ENCODE measurements at places on chromosomes 6 and 20. TPM values are rescaled to one million over a fixed set of nuclear protein-coding genes. Genes with fewer than 3 reads are reported as not detected.

DNA sequence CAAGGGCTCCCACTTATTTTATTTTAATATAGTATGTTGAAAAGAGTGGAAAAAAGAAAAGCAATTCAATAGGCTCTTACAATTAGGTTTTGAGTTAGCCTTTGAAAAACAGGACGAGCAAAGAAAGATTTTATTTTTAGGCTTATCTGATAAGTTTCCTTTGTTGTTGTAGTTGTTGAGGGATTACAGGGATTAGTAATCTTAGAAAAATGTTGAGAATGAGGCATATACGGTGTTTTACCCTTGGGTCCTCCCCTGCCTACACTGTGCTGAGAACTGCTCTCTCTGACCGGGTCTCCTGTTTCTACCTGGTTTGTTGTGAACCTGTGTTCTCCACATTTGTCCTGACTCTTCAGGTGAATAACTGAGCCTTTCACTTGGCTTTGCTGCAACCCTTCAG lies 16.7 kb downstream of the TRAPPC3L start:
- DNase-seq = no peak
- H3K27ac ChIP-seq = peak overlapping the region; percentile 58
- H3K36me3 ChIP-seq = no peaks in the 10 kb centered on the region
- H3K4me1 ChIP-seq = peaks cover 36% of the 10 kb centered on the region
- H3K27me3 ChIP-seq = no peaks in the 10 kb centered on the region

- H3K27me3 ChIP-seq = peaks cover 3% of the 10 kb centered on the region
- no peaks in the 10 kb centered on the region for H3K4me1 ChIP-seq
- no peaks in the 10 kb centered on the region for H3K36me3 ChIP-seq
- H3K27ac ChIP-seq = no peak overlapping the region
These were observed 51.9 kb upstream of the EDN1 start for GRCh38 chr6:12238219-12238618.

- H3K27me3 ChIP-seq = no peaks in the 10 kb centered on the region
- no peak overlapping the region for H3K4me3 ChIP-seq
- peak overlapping the region; percentile 30 for H3K27ac ChIP-seq
- peaks cover 45% of the 10 kb centered on the region for H3K4me1 ChIP-seq
- DNase-seq = no peak
- H3K36me3 ChIP-seq = peaks cover 63% of the 10 kb centered on the region
These were observed 20.0 kb downstream of the TBC1D7 start for GRCh38 chr6:13308332-13308731.

GRCh38 chr20:58606184-58606583 lies 44.9 kb upstream of the STX16 start:
- no peak overlapping the region for H3K4me3 ChIP-seq
- peaks cover 37% of the 10 kb centered on the region for H3K27me3 ChIP-seq
- no peaks in the 10 kb centered on the region for H3K4me1 ChIP-seq
- no peak overlapping the region for H3K27ac ChIP-seq

DNA sequence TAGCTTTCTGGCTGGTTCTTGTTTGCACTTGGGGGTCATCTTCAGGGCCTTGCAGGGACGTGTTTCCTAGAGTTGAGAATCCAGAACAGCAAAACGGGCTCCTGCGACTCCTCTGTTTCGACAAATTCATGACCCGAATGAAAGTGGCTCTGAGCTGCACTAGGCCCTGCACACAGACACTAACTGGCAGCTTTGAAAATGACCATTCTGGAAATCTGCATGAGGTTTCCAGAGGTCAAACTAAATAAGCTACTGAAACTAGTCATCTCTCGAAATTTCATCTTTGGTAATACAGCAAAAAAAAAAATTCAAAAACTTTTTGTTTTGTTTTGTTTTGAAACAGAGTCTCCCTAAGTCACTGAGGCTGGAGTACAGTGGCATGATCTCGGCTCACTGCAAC lies 15.5 kb upstream of the BMP7 start:
- DNase-seq = no peak
- no peak overlapping the region for H3K4me3 ChIP-seq
- no peaks in the 10 kb centered on the region for H3K36me3 ChIP-seq
- no peak overlapping the region for H3K27ac ChIP-seq

- H3K36me3 ChIP-seq = no peaks in the 10 kb centered on the region
- no peak overlapping the region for H3K27ac ChIP-seq
- H3K27me3 ChIP-seq = peaks cover 11% of the 10 kb centered on the region
- H3K4me3 ChIP-seq = no peak overlapping the region
- H3K4me1 ChIP-seq = no peaks in the 10 kb centered on the region
- DNase-seq = no peak
These were observed 174.9 kb upstream of the GGTLC1 start for GRCh38 chr20:24163506-24163905.

GRCh38 chr6:16969699-16970655 lies 131.9 kb upstream of the STMND1 start:
- no peak overlapping the region for H3K27ac ChIP-seq
- H3K27me3 ChIP-seq = peaks cover 48% of the 10 kb centered on the region
- peaks cover 1% of the 10 kb centered on the region for H3K4me1 ChIP-seq
- no peaks in the 10 kb centered on the region for H3K36me3 ChIP-seq

DNA sequence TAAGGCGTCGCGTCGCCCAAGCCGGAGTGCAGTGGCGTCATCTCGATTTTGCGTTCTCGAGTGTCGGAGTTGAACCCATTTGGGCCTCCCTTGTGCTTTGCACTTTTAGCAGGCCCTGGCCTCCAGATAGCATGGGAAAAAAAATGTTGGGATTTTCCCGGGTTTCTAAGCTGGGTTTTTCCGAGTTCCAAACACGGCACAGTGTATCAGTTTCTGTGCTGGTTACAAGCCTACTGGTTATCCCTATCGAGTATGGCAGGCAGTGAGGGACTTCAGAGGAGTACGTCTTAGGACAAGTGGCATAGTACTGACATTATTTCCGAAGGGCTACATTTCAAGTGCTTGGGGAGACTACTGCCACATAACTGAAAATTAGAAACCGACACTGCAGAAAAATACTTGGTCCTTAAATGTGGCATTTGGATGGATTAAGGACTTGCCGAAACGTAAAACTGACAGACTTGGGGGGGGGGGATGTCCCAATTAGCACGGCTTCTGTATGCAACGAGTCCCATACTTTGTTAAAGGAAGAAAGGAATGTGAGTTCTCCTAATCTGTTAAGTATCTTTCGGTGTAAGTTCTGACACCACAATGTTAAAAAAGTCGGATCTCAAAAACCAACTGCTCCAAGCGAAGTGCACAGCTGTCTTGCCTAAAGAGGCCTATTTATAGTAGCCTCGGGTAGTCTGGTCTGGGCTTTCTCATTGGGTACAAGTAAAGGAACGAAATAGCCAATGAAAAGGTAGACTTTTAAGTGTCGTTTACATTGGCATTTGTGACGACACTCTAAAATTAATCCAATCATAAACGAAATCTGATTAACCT lies 70.2 kb downstream of the HFE start:
- H3K36me3 ChIP-seq = no peaks in the 10 kb centered on the region
- no peaks in the 10 kb centered on the region for H3K27me3 ChIP-seq

GRCh38 chr20:38195521-38195920 lies 30.5 kb upstream of the TGM2 start:
- H3K27me3 ChIP-seq = no peaks in the 10 kb centered on the region
- H3K36me3 ChIP-seq = no peaks in the 10 kb centered on the region
- no peak overlapping the region for H3K27ac ChIP-seq
- no peak overlapping the region for H3K4me3 ChIP-seq
- H3K4me1 ChIP-seq = peaks cover 32% of the 10 kb centered on the region
- no peak for DNase-seq

- H3K27ac ChIP-seq = no peak overlapping the region
- H3K4me1 ChIP-seq = peaks cover 83% of the 10 kb centered on the region
- no peak for DNase-seq
- no peaks in the 10 kb centered on the region for H3K36me3 ChIP-seq
- H3K4me3 ChIP-seq = no peak overlapping the region
- no peaks in the 10 kb centered on the region for H3K27me3 ChIP-seq
These were observed 9.7 kb downstream of the TOP1 start for GRCh38 chr20:41038149-41038877.

DNA sequence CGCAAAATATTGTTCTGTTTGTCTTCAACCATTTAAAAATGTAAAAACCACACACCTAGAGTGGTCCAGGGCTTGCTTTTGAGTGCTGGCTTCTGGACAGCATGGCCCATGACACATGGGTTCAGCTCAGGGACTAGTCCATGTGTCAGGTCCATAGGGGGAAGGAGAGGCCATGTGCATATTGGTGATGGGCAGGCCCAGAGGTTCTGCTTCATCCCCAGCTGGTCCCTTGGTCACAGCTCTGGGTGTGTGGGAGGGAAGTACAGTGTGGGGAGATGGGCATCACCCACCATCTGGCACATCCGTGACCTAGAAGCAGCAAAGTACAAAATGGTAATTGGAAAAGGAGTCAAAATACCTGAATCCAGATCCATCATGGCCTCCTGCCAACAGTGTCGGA lies 50.7 kb downstream of the STK35 start:
- peak overlapping the region; percentile 66 for H3K27ac ChIP-seq
- no peak overlapping the region for H3K4me3 ChIP-seq
- peaks cover 20% of the 10 kb centered on the region for H3K4me1 ChIP-seq
- no peak for DNase-seq

DNA sequence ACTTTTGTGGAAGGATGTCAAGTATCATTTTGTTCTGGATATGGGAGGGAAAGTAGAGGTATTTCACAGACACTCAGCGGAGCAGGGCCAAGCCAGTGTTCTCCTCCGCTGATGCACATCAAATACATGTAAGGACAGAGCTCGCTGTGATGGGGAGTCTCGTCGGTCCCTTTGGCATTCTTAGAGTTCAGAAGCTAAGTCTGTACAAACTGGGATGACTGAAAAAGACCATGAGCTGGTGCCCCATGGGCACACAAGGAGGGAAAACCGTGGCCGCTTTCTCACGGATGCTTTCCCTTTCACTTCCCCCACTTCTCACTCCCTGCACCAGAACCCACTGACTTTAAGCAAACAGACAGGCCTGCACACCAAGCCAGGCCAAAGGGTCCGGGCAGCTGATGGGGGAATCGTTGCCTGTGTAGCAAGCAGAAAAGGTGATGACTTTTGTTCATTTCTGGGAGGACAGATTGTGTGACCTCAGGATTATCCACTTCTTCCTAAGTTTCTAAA lies 27.7 kb upstream of the MPC1 start:
- no peak overlapping the region for H3K27ac ChIP-seq
- no peaks in the 10 kb centered on the region for H3K27me3 ChIP-seq
- H3K4me3 ChIP-seq = no peak overlapping the region
- DNase-seq = no peak

DNA sequence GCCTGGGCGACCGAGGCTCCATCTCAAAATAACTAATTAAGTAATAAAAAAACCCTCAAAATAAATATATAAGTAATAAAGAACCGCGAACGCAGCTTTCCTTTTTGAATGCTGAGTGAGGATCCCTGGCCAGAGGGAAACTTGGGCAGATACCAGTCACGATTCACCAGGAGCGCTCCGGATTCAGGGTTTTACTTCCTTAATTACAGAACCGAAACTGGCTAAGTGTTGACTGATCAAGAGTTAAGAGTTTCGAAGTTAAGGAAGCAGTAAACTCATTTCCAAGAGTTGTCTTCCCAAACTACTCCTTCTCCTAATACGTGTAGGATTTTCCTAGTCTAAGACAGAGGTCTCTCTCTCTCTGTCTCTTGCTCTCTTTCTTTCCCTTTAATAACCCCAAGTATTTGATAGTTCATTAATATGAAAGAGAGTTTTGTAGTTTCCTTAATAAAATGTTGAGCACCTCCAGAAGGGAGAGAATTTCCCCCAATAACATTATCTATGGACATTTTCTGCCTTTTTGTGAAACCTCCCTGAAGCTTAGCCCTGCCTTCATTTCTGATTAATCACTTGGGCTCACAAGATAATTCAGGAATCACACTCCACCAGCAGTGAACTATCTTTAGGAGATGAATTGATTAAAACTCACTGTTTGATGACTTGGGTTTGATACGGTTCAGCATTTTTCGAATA lies 61.4 kb upstream of the ZNF217 start:
- peak overlapping the region; percentile 12 for H3K4me3 ChIP-seq
- H3K36me3 ChIP-seq = no peaks in the 10 kb centered on the region
- peak overlapping the region; percentile 64 for H3K27ac ChIP-seq
- H3K27me3 ChIP-seq = no peaks in the 10 kb centered on the region

GRCh38 chr6:145540741-145541140 lies 194.6 kb downstream of the EPM2A start:
- peaks cover 15% of the 10 kb centered on the region for H3K4me1 ChIP-seq
- H3K36me3 ChIP-seq = no peaks in the 10 kb centered on the region
- H3K27me3 ChIP-seq = no peaks in the 10 kb centered on the region
- H3K27ac ChIP-seq = no peak overlapping the region

DNA sequence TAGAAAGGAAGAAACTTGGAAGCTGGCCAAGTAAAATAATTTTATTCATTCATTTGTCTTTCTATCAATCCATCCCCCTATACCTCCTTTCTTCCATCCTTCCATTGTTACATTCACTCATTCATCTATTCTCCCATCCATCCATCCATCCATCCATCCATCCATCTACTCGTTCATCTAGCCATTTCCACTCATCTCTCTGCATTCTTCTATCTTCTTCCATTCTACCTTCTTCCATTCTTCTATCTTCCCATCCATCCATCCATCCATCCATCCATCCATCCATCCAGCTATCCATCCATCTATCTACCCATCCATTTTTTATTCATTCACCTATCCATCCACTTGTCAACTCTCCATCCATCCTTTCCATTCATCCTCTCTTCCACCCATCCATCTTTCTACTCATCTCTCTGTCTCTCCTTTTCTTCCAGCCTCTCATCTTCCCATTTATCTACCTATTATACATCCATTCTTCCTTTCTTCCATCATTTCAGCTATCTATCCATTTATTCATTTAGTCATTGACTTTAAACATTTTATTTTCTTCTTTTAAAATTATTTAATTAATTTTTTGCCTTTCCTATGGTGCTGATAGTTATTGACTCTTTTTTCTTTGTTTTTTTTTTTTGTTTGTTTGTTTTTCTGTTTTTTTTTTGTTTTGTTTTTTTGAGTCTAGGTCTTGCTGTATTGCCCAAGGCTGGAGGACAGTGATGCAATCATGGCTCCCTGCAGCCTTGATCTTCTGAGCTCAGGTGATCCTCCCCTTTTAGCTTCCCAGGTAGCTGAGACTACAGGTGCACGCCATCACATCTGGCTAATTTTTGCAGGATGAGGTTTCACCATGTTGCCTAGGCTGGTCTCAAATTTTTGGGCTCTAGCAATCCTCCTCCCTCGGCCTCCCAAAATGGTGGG lies 53.1 kb upstream of the ZNFX1 start:
- H3K4me1 ChIP-seq = no peaks in the 10 kb centered on the region
- no peak overlapping the region for H3K4me3 ChIP-seq
- DNase-seq = no peak
- no peaks in the 10 kb centered on the region for H3K36me3 ChIP-seq
- H3K27me3 ChIP-seq = peaks cover 72% of the 10 kb centered on the region

ADISSP gene
- total RNA-seq = 10.2 TPM

NANP gene
- total RNA-seq = 2.7 TPM

SIRPB2 gene
- 3.2 TPM for total RNA-seq

ZNF391 gene
- 1.3 TPM for total RNA-seq

VWA7 gene
- total RNA-seq = 14.7 TPM

OTOR gene
- total RNA-seq = not detected

All from left ventricle myocardium inferior (tissue), 1 donor.